ENCODE measurements at places on chromosomes 7 and 10.

DNA sequence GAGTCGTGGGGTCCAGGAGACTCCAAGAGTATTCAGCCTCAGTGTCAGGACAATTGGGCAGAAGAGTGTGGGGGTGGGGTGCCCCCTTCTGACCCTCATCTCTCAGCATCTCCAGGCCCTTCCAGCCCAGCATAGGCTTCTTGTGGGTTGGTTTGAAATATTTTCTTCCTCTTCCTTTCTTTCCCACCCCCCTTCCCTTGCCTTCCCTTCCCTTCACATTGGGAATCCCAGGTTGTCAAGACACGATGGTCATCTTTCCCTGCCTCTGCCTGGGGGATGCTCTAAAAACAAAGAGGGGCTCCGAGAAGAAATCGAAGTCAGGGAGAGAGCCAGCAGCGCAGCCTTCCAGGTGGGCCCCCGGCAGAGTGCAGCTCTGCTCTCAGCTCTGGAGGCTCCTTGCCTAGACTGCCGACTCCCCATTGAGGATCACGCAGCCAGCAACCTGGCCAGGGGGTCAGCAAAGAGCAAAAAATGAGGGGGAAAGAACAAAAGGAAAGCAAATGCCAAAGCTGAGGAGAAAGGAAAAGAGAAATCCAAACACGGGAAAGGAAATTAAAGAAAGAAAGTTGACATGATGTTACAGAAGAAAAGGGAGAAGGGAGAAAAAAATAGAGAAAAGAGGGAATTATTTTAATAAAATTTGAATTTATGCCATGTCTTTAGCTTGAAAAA is 1.5 kb downstream of the PAX2 start:
- no peak for DNase-seq

DNA sequence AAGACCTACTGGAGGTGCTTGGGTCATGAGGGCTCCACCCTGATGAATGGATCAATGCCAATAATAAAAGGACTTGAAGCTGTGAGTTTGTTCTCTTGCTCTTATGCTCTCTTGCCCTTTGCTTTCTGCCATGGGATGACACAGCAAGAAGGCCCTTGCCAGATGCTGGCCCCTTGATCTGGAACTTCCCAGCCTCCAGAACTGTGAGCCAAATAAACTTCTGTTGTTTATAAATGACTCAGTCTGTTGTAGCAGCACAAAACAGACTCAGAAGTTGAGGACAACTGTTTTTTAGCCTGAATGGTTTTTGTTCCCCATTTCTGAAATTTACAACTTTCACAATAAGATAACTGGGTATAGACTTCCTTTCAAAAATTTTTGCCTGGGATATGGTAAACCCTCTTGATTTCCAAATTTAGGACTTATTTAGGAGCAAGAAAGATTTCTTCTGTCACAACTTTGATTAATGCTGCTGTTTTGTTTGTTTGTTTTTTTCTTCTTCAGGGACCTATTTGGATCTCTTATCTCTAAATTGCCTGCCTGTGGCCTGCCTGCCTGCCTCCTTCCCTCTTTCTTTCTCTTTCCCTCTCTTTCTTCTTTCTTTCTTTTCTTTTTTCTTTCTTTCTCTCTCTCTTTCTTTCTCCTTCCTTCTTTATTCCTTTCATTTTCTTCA is 12.1 kb downstream of the ENTPD1 start:
- DNase-seq: no peak

DNA sequence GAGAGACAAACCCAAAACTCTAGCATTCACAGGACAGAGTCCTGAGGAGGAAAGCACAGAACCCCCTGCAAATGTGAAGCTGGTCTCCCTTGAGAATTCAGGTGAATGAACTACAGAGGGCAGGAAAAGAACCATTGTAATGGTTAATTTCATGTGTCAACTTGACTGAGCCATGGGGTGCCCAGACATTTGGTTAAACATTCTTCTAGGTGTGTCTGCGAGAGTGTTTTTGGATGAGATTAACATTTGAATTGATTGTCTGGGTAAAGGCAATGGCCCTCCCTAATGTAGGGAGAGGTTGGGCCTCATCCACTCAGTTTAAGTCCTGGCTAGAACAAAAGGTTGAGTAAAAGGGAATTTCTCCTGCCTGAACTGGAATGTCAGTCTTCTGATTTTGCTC is 15.7 kb upstream of the CDK1 start:
- no peak for DNase-seq

- DNase-seq: no peak
Measured at GRCh38 chr10:27542812-27543211, 38.7 kb downstream of the RAB18 start.

DNA sequence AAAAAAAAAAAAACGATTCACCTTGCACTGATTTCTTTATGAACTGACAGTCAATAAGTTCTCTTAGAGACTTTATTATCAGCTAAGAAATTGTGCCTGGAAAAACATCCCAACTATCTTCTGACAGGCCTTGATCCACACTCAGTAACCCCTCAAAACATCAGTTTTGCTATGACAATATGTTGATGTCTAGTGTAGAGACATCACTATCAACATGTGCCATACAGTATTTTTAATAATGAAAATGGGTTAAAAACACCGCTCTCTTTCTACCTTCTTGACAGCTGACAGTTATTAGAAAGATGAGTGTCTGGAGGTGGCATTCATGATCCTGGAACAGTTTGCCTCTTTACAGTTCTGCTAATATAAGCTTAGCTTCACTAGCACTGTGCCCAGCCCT is 175.8 kb upstream of the TMEM229A start:
- no peak for DNase-seq

DNA sequence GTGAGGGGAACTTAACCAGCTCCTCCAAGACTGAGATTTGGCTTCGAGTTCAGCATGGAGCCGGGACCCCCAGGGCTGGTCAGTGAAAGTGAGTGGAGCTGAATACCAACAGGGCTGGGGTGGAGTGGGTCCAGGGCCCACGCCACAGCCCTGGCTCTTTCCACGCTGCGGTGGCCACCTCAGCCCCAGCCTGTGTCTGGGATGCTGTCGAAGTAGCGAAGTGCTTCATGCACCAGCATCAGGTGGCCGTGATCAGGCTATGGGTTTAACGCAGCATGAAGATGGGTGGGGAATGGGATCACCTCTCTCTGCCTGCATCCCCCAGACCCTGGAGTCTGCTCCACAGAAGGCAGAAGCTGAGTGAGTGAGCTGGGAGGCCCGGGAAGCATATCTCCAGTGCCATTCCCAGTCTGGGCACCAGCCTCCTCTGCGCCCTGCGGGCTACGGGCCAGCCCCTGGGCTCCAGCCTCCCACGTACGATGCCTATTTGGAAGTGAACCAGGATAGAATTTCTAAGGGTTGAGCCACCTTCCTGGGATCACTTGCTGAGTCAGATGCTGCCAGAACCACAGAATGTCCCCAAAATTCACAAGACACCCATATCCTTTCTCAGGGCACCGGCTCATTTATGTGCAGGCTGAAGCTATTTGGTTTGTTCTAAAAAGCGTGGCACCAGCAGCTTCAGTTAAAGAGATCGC is 131.1 kb upstream of the CHST15 start:
- no peak for DNase-seq

DNA sequence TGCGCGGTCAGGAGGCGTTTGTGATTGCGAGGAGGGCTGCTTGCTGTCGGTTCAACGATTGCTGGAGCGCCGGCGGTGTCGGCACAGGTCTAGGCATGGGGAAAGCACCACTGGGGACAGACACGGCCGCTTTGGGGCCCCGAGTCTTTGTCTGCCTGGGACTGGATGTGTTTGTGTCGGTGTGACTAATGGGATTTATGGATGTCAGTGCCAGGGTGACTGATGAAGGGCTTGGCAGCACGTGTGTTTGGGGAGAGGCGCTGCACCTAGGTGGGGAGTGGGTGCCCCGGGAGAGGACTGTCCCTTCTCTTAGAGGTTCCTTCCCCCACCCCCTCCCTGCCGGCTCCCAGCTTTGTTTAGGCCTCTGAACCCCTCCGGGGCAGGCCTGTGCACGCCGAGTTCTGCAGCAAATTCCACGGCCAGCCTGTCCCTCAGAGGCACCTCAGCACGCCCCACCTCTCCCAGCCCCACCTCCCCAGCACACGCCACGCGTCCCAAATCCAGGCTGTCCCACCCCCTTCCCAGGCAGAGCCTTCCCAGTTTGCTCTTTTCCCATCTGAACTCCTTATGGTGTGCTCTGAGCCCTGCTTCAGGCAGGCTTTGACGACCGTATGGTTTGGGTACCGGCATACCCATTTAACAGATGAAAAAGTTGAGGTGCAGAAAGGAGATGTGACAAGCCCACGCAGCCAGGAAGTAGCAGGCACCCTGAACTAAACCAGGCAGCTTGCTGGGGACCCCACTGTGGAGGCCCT is 6.4 kb upstream of the TNRC18 start:
- peak; percentile 66 for DNase-seq

GRCh38 chr10:93752761-93753160 is 5.0 kb upstream of the LGI1 start:
- no peak for DNase-seq

- DNase-seq: no peak
Measured at GRCh38 chr7:151796091-151796870, 80.6 kb downstream of the PRKAG2 start.

DNA sequence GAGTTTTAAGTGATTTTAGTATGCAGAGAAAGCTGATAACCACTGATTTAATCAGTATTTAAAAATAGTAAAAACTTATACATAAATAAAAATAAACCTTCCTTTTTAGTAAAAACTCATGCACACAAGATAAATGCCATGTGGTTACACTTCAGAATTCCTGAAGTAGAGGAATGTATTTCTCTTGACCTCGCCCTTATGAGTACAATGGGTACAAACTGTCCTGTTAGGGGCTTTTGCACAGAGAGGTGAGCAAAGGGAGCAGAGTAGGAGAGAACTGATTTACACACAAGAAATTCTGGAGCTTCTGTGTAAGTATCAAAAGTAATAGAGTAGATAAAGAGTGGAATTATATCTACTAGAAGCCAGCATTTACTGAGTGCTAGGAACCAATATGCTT is 279.6 kb downstream of the PPP1R3A start:
- no peak for DNase-seq

DNA sequence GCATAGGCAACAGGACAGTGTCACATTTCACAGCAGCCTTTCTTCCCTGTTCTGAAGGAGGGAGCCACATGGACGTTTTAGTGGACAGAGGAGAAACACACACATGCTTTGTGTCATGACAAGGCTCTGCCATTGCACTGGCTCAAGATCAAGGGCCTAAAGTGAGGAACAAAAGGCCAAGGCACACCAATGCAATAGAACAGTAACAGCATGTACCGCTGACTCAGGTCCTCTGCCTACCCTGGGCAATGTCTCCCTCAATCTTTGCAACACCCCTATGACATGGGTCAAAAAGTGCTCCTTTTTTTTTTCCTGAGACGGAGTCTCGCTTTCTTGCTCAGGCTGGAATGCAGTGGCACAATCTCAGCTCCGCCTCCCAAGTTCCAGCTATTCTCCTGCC is 57.8 kb upstream of the SDK1 start:
- DNase-seq: no peak

DNA sequence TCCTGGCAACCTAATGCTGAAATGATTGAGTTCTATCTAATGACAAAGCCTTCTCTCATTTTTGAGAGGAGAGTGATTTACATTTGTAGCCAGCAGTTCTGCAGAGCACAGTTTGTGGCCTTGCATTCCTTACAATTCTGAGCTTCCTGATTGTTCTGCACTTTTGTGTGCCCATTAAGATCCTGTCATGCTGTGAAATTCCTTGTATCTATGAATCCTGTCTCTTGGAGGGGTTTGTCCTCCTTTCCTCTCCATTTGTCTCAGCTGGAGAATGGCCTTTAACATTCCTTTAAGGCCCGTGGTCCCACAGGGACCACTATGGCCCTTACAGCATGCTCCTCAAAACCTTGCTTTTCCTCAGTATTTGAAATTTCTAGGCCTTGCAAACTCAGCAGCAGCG is 10.4 kb downstream of the KLHL7 start:
- no peak for DNase-seq

- peak; percentile 39 for DNase-seq
Measured at GRCh38 chr10:119633538-119634218, 17.5 kb upstream of the BAG3 start.

DNA sequence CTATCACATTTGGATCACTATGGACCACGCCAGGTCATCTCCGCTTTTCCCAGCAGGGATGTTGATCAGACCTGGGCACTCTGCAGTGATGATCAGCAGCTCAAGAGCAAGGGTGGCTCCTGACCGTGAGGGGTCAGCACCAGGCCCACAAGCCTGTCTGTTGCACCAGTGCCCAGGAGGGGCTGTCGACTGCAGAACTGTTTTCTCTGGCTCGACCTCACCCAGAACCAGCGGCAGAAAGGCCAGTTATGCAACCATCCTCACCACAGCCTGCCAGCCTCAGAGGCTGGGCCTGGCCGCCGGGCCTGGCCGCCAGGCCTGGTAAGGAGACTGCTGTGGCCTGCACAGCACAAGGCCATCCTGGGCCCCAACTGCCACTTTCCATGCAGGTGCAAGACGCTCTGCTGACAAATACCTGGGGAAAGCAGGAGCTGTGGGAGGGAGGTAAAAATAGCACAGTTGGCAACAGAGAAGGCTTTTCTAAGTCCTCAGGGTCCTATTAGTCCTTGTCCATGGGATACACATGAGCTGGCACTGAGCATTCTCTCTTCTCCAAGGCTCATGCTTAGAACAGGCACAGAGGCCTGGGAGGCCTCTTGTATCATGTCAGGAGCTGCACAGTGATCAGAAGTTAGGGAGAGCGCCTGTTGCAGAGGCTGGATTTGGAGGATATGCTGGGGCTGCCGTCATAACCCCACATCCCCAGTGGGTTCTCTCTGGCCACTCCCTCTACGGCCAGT is 17.5 kb downstream of the KCNMA1 start:
- DNase-seq: no peak

DNA sequence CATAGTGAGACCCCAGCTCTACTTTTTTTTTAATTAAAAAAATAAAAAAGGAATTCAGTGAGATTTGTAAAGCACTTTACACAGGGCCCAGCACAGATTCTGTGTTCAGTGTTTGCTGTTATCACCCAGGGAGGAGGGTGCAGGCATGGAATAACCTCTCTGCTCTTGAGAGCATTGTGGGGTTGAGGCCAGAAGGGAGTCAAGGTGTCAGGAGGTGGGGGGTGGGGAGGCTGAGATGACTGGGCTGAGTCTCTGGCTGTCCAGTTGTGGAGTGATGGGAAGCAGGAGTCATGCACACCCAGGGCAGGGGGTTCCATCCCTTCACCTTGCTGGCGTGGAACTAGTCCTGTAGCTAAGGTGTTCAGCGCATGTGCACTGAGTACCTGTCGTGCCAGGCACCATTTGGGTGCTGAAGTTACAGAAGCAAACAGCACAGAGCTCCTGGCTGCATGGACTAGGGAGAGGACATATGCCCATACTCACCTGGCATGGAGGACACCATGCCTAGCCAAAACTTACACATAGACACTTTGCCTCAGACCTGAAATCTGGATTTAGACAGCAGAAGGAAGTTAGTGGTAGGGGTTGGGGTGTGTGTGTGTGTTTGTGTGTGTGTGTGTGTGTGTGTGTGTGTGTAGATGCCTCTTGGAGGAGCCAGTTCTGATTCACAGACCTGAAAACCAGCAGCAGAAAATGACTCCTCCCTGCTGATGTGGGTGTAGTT is 69.2 kb upstream of the LRRC4 start:
- no peak for DNase-seq
